HepG2 (cell line): ENCODE measurements at places on chromosomes 4 and X. TPM values are rescaled to one million over a fixed set of nuclear protein-coding genes. Genes with fewer than 3 reads are reported as not detected.

CENPVL1 gene
- total RNA-seq, result not detected in 2 replicates

PRDM5 gene
- total RNA-seq, result not detected in 2 replicates

SPOCK3 gene
- total RNA-seq, result not detected in 2 replicates

GRCh38 chr4:95086551-95086950, 328.8 kb downstream of the BMPR1B start:
- no peak for DNase-seq
